Stimulated activated CD8-positive, alpha-beta memory T cell treated with anti-CD3 and anti-CD28 coated beads, Interleukin-2, amount 100 ng/mL, for 48 hours (primary cell): ENCODE measurements at places on chromosomes 7 and 10.

DNA sequence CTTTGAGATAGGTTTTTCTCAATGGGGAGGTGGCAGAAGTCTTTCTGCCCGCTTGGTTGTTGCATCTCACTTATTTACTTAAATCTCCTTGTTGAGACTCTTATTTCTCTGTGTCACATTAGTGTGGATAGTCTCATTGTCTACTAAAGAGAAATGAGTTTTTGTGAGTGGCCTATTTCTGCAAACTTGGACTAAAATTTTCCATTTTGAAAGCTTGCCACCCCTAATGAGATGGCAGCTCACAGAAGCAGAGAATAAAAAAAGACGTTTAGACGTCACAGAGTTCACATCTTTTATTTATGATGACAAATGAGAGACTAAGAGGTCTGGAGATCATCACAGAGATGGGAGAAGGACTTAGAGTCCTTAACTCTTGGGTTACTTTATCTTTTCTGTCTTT is 262.7 kb upstream of the PHYHIPL start:
- DNase-seq = no peak

DNA sequence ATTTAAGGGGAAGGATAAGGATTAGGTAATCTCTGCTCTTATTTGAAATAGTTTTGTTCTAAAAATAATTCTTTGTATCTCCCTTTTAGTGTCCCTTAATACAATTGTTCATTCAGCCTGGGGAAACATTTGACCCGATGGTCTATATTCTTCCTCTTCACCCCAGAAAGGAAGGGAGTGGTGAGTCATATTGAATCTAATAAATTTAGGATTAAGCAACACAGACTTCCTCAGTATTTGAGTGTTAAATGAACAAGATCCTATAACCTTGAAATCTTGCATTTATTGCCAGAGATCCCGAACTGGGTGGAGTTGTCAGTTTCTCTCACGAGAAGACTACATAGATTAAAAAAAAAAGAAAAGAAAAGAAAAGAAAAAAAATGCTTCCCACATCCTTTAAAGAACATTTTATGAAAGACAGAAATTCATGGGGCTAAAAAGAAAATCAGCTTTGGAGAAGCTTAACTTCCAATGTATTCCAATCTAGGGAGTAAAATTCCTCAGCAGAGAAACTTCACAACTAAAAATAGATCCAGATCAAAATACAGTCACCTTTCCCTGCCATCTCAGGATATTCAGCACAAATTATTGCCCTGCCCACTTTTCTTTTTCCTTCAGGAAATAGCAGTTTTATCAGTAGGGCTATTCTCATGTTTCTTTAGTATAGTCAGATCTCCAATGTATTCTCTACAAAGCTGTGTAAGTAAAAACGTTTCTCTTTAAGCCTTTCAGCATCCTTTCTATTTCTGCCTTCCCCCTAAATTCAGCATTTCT is 82.2 kb downstream of the SEMA3D start:
- DNase-seq = no peak

DNA sequence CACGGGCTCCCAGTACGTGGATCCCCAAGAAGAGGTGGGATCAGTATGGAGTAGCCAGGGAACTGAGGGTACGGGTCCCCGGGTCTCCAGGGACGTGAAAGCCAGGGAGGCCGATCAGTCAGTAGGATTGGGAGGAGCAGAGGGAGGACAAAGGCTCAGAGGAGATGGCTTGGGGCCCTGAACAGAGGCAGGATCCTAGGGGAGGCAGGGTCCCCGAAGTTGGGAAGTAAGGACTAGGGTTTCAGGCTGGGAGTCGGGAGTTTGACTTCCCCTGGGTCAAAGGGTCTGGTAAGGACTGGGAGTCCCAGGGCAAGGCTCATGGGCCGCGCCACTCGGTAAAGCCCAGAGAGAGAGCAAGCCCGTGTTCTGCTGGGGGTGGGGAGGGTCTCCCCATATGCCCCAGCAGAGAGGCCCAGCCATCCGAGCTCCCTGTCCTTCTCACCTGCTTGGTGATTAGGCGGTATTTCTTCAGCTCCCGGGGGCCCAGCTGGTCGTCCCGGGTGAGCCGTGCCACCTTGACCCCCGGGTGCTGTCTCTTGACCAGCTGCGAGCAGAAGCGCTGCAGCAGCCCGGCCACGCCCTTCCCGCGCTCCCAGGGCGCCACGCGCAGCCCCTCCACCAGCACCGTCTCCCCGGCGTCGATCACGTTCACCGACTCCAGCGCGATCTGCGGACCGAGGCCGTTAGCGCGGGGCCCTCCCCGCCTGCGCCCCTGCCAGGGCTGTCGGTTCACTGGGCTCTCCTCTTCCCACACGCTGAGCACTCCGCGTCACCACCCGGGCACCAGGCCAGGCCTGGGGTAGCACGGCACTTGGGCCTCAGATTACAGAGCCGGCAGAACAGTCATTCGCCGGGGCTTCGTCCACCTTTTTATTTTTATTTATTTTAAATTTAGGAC is 7.0 kb downstream of the NAT16 start:
- DNase-seq = no peak

GRCh38 chr10:131146790-131147189 is 164.7 kb downstream of the TCERG1L start:
- no peak for DNase-seq

DNA sequence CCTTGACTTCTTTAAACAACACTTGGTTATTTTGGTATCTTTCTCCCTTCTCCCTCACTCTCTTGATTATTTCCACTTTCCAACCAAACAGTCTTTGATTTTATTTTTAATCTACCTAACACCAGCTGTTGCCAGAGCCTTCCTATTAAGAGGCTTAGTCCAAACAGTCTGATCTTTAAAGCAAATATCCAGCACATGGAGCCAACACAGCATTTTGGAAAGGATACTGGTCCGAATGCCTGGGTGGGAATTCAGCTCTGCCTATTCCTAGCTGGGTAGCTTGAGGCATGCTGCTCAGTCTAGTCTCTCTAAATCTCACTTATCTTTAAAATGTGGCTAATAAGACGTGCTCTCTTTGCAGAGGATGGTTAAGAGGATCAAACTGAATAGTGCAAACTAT is 129.3 kb downstream of the NRCAM start:
- no peak for DNase-seq
